CD4-positive, alpha-beta T cell (primary cell): ENCODE measurements at places on chromosomes 7 and 10.

DNA sequence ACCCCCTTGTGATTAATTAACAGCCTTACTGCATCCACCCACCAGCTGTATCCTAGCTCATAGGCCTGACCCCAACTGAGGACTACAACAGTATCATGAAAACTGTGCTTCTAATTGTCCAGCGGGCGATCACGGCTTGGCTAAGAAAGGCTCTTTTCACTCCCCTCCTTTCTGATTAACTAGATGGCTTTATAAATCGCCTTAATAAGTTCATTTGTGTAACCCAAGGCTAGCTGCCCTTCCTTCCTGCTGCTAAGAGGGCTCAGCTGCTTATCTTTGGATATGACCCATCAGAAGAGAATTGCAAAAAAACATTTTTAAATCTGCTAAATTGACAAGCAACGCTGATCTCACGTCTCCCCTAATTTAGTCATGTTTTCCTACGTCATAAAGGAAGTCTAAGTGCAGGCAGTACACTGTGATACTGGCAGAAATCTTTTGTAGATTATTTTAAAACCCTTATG lies 163.0 kb upstream of the LAMB4 start:
- no peak for DNase-seq

DNA sequence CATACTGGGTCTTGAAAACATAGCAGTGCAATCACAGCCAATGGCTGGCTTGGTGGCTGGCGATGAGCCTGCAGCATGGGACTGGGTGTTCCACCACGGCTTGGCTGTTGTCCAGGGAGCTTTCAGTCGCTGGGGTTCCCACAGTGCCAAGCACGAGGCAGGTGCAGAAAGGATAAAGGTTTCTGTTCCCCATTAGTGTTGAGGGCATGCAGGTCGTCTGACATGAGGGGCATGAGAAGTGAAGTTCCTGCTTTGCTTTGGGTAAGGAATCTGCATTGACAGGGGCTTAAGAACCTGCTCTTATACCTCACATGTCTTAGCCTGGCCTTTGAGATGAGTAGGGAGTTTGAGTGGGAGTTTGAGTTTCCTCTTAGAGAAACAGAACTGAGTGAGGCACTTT lies 9.0 kb upstream of the CFTR start:
- no peak for DNase-seq

DNA sequence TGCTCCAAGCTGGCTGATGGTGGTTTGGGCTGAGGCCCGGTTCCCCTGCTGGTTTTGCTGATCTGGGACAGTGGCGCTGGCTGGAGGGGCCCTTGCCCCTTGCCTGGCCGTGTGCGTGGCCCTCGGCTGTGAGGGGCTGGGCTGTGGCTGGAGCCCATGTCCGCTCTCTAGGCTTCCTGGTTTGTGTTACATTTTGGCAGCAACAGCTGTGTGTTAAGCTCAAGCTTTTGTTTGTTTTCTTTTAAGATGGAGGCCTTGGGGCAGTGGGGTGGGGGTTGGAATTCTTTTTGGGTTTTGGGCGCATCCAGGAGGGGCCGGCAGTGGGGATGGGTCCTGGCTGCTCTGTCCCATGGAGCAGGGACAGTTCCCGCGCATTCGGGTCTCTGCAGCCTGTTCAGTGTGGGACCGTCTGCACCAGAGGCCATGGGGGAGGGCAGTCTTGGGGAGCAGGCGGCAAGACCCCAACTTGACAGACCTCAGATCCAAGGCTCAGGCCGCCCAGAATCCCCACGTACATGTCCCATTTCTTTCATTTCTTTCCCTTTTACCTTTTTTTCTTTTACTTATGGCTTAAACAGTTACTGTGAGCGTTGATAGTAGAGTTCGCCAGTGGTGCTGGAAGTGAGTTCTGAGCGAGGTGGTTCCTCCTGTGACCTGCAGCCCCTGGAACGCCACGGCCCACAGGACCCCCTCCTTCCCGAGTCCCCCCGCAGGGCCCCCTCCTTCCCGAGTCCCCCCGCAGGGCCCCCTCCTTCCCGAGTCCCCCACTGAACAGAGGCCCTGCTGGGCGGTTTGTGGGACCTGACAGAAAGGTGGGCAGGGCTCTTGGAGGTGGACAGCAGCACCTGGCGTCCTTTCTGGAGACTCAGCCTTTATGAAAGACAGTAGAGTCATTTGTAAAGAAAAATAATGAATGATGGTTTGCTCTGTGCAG lies 75.3 kb downstream of the INPP5A start:
- no peak for DNase-seq

- no peak for DNase-seq
These were observed 313.6 kb upstream of the ZMIZ1 start for GRCh38 chr10:78755063-78755701.

GRCh38 chr7:129370812-129371211 lies 63.4 kb upstream of the STRIP2 start:
- DNase-seq = no peak

GRCh38 chr7:142815134-142815533 lies 39.7 kb upstream of the EPHB6 start:
- no peak for DNase-seq
